ENCODE measurements at places on chromosomes 13 and 19.

- no peak for DNase-seq
These were observed 36.6 kb upstream of the ZSCAN5A start for GRCh38 chr19:56351208-56351607.

DNA sequence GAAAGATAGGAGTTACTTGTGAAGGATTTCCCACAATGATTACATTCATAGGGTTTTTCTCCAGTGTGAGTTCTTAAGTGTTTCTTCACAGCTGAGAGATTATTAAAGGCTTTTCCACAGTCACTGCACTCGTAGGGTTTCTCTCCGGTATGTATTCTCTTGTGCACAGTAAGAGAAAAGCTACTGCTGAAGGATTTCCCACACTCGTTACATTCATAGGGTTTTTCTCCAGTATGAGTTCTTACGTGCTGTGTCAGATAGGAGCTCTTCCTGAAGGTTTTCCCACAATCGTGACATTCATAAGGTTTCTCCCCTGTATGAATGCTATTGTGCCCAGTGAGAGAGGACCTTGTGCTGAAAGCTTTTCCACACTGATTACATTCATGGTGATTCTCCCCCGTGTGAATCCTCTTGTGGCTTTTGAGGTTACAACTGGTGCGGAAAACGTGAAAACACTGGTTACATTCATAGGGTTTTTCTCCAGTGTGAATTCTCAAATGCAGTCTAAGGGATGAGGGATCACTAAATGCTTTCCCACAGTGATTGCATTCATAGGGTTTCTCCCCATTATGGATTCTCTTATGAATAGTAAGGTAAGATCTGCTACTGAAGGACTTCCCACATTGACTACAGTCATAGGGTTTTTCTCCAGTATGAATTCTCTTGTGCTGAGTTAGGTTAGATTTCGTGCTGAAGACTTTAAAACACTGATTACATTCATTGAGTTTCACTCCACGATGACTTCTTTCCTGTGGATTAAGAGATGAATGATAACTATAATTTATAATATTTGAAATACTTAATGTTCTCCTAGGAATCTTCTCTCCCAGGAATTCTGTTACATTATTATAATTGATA is 20.6 kb downstream of the ZNF558 start:
- DNase-seq = no peak

GRCh38 chr13:26980099-26981031 is 191.2 kb downstream of the USP12 start:
- no peak for DNase-seq

GRCh38 chr13:48939728-48940127 is 36.0 kb upstream of the FNDC3A start:
- no peak for DNase-seq

- DNase-seq = no peak
These were observed 67.7 kb upstream of the STARD13 start for GRCh38 chr13:33353210-33353609.

GRCh38 chr19:491146-491741 is 5.0 kb upstream of the MADCAM1 start:
- no peak for DNase-seq

DNA sequence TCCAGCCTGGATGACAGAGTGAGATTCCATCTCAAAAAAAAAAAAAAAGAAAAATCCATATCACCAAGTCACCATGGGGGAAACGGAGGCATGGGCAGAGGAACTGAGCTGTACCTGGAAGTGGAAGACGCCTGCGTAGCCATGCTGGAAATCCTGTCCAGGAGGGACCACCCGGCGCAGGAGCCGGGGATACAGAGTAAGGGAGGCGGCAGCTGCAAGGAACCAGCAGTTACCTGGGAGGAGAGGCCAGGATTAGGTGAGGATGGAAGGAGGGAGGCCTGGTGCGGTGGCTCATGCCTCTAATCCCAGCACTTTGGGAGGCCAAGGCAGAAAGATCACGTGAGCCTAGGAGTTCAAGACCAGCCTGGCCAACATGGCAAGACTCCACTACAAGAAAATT is 2.0 kb downstream of the CAPN12 start:
- DNase-seq = no peak

DNA sequence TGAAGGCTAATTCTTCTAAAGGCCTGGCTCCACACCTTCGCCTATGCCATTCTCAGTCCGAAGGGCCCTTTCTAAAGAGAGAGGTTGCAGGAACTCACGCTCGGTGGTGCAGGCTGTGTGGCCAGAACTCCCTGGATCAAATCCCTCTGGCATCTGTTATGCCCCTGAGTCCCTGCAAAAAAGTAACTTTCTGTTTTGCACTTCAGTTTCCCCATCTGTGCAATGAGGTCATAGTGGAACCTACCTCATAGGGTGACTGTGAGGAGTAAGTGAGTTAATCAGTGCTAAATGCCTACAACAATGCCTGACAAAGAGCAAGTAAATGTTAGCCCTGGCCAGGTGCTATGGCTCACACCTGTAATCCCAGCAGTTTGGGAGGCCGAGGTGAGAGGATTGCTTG is 7.3 kb downstream of the IGSF23 start:
- DNase-seq = no peak

DNA sequence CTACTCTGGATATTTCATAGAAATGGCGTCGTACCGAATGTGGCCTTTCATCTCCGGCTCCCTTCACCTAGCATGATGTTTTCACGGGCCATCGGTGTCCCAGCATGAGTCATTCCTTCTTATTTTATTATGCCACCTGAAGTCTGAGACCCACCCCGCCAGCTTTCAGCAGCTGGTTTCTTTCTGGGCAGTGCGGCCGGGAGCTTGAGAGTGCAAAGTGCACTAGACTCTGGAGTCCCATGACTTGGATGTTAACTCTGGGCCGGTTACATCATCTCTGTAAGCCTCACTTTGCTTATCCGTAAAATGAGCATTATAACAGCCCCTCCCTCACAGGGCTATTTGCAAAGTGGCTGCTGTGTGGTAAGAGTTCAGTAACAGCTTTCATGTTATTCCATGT is 5.8 kb upstream of the KMT5C start:
- DNase-seq = no peak

- no peak for DNase-seq
These were observed 29.2 kb downstream of the COG6 start for GRCh38 chr13:39684531-39685137.

- DNase-seq = no peak
These were observed 85.2 kb upstream of the PCDH8 start for GRCh38 chr13:52933547-52934210.

- no peak for DNase-seq
These were observed 119.1 kb downstream of the KLF12 start for GRCh38 chr13:74015137-74015536.

DNA sequence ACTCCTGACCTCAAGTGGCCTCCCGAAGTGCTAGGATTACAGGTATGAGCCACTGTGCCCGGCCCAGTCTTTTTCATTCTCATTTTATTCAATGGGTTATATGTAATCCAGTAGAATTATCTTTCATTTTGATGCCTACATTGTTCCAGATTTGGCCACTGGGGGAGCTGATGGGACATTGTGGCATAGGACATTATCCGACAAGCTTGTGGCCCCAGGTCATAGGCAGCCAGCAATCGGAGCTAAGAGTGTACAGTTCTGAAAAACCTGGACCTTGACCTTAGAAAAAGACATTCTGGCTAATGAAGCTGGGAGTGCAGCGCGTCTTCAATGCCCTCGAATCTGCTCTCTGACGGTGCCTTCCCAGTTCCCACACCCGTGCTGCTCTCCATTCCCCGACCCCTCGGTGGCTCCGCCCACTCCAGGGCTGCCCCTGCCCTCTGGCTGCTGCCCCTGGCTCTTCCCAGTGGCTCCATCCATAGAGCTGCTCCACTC is 108.7 kb downstream of the TEX29 start:
- DNase-seq = no peak

GRCh38 chr13:41411522-41411921 is 45.8 kb upstream of the RGCC start:
- DNase-seq = no peak

DNA sequence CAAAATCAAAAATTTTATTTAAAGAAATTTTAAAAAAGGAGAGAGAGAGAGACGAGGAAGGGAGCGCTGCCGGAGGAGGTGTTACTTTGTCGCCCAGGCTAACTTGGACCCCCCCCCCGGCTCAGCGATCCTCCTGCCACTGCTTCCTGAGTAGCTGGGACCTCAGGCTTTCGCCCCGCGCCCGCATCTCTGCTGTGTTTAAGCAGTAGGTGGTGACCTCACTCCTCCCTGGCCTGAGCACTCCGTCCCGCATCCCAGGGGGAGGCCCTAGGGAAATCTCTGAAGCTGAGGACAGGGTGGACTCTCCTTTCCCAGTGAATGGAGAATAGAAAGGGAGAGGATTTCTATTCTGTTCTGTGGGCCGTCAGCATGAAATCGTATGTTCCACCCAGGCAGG is 485 bp upstream of the ZNF845 start:
- DNase-seq = peak; percentile 8

DNA sequence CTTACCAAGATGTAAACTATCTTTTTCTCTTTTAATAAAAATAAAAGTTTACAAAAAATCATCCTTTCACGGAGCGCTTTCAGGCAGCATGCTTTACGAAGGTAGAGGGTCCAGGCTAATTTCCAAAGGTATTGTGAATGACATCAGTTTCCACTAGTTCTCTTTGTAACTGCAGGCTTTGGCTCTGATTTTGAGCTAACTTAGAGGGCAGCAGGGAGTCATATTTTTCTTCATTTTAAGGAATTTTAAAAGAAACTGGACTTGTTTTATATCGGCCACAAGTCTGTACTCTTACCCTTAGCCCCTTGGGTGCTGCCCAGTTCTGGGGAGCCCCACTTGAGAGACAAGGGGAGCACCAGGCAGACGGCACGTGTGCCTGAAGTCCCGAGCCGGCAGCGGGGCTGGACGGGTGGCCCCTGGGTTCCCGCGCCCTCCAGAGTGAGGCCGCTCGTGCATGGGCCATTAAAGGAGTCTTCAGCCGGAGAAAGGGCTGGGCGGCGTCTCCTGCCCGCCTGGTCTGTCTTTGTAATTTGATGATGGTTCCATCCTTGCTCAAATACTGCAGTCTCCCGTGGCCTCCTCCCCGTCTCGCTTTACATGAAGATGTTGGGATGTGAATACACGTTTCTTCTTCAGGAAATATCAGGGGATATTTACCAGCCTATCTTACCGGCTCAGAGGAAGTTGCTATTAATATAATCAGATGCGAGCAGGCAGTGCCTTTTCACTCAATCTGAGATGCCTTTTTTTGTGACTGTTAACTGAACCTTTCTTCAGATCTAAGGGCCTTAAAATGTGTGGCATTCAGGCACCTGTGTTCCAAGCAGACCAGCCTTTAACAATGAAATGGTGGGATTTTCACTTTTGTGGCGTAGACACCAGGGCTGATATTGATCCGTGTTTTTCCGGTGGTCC is 67.4 kb downstream of the GGACT start:
- DNase-seq = no peak

GRCh38 chr13:101898676-101899075 is 446.2 kb downstream of the ITGBL1 start:
- DNase-seq = no peak

DNA sequence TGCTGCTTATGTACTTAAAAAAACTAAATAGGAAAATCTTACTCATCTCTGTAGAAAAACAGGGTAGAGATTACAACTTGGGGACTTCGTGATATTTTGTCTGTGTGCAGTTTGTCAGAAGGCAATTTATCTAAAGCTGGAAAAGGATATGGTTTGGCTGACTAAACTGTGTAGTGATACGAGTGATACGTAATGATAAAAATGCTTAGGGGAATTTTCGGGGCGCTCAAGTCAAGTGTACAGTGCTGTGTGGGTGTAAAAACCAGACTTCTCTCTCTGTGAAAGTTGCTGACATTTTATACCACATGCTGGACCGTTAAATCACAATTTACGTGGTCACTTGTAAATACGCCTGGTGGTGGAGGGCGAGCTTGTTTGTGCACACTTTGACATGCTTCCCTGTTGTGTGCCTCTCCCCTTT is 221.7 kb downstream of the KCNRG start:
- DNase-seq = no peak

GRCh38 chr19:12665671-12666264 is 774 bp downstream of the MAN2B1 start:
- no peak for DNase-seq

DNA sequence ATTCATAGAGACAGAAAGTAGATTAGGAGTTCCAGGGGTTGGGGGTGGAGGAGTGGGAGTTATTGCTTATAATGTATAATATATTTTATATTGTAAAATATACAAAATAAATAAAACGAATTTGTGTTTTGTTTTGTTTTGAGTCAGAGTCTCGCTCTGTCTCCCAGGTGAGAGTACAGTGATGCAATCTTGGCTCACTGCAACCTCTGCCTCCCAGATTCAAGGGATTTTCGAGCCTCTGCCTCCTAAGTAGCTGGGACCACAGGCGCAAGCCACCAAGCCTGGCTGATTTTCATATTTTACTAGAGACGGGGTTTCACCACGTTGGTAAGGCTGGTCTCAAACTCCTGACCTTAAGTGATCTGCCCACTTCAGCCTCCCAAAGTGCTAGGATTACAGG is 2.5 kb upstream of the GADD45GIP1 start:
- no peak for DNase-seq

- DNase-seq = no peak
These were observed 13.4 kb upstream of the LENG8 start for GRCh38 chr19:54435551-54436016.

DNA sequence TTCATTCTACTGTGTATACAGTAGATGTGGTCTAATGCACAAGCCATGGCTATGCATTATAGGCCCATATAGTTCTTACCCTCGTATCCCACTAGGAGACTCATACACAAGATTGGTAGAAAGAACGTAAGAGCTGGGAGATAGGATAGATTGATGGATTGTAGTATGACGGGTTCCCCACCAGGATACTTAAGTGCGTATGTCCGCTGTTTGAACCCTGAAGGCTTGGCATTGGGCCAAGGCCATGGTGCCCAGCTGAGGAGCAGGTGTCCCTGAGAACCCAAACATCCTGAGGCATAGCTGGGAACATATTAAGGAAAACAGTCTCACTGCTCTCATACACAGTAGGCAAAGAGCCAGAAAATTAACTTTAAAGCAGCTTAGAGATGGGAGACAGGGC is 617.5 kb upstream of the KLF12 start:
- no peak for DNase-seq

- no peak for DNase-seq
These were observed 3.6 kb downstream of the RASGRP4 start for GRCh38 chr19:38422438-38422837.

DNA sequence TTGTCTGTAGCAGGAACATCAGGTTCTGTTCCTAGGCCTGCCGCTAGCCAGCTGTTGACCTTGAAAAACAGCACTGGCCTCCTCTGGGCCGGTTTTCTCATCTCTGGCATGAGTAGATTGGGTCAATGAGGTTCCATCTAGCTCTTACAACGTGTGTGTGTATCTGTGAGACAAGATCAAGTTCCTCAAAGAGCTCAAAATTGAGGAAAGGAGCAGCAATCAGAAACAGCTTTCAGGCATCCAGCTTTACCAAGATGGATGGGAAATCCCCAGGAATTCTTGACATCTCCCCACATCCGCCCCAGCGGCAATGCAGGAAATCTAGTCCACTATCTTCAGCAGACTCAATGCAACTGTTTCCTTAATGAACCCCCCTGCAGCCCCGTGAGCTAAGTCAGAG is 4.9 kb downstream of the FLT1 start:
- no peak for DNase-seq

GRCh38 chr19:40247735-40248262 is 21.3 kb upstream of the CCNP start:
- no peak for DNase-seq
